ENCODE measurements at places on chromosomes 4 and X.

- DNase-seq: no peak
Measured at GRCh38 chr4:7004331-7004730, 38.8 kb upstream of the TADA2B start.

- DNase-seq: no peak
Measured at GRCh38 chrX:17719711-17720110, 17.6 kb upstream of the SCML1 start.

- no peak for DNase-seq
Measured at GRCh38 chr4:8509311-8509950, 68.9 kb downstream of the TRMT44 start.

- DNase-seq: no peak
Measured at GRCh38 chr4:114674080-114674479, 75.5 kb downstream of the UGT8 start.

DNA sequence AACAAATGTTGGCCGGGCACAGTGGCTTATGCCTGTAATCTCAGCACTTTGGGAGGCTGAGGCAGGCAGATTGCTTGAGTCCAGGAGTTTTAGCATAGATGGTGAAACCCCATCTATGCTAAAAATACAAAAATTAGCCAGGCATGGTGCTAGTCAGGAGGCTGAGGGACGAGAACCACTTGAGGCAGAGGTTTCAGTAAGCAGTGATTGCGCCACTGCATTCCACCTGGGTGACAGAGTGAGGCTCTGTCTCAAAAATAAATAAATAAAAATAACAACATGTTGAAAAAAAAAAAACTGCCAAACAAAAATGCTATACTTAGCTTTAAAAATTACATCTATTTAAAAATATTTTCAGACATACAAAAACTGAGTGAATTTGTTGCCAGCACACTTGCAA lies 374.2 kb upstream of the SMIM31 start:
- no peak for DNase-seq

GRCh38 chr4:78247536-78248285 lies 190.6 kb downstream of the FRAS1 start:
- DNase-seq: no peak

- DNase-seq: no peak
Measured at GRCh38 chrX:119181491-119181890, 53.9 kb upstream of the KIAA1210 start.

GRCh38 chr4:849478-850175 lies 23.7 kb upstream of the CPLX1 start:
- no peak for DNase-seq

GRCh38 chr4:184994010-184994622 lies 24.2 kb upstream of the HELT start:
- DNase-seq: no peak

DNA sequence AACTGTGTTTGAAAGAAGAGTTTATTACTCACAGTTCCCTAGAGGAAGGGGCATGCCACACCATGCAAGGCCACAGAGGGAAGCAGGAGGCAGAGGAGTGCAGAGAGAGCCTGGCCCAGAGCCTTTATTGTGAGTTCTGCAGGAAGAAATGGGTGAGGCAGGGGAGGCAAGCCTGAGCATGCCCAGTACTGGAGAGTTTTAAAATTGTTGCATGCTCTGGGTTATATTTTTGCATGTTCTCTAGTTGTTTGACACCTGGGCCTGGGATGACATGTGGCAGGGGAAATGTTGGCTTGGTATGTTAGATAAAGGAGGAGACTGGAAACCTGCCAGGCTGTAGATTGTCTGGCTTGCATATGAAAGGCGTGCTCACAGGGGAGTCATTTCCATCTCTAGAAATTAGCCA lies 19.7 kb upstream of the CRMP1 start:
- DNase-seq: no peak

- no peak for DNase-seq
Measured at GRCh38 chr4:53919535-53919934, 144.9 kb downstream of the CHIC2 start.

DNA sequence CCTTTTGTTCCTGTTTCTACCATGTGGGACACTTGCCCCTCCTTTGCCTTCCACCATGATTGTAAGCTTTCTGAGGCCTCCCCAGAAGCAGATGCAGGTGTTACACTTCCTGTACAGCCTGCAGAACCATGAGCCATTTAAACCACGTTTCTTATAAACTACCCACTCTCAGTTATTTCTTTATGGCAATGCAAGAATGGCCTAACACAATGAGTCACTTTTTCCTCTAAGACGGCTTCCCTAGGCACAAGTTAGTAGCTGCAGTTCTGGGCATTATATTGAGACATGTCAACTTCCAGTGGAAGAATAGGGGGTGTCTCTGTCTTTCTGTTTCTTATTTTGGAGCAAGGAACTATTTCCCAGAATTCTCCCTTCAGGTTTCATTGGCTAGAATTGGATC lies 32.9 kb upstream of the DIPK2B start:
- DNase-seq: no peak

DNA sequence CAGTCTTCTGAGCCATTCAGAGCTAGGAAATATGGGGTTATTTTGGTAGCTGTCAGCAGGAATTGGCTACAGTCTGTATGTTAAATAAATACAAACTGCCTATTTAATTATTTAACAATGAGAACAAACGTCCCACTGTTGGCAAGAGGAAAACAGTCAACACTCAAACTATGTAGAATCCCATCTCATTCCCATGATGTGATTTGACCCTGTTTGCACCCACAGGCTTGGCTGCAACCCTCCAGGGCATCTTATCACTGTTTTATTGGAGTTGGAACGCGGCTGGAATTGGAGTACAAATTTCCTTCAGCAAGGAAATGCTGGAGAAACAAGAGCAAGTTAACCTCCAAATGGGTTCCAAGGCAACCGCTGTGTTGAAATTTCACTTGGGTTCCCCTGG lies 124.0 kb downstream of the KIT start:
- DNase-seq: no peak

DNA sequence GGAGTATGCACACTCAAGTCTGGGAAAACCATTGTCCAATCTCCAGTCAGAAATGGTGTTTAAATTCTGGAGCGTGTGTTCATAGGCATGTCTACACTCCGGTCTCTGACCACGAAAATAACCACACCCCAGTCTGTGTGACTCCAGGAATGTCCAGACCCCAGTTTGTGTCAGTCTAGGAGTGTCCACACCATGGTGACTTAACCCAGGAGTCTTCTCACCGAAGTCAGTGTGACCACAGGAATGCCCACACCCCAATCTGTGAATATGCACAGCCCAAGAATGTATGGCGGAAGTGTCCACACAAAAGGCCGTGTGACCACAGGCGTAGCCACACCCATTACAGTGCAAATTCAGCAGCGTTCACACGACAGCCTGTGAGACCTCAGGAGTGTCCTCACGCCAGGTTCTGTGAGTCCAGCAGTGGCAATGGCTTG lies 11.4 kb downstream of the FTSJ1 start:
- DNase-seq: no peak

DNA sequence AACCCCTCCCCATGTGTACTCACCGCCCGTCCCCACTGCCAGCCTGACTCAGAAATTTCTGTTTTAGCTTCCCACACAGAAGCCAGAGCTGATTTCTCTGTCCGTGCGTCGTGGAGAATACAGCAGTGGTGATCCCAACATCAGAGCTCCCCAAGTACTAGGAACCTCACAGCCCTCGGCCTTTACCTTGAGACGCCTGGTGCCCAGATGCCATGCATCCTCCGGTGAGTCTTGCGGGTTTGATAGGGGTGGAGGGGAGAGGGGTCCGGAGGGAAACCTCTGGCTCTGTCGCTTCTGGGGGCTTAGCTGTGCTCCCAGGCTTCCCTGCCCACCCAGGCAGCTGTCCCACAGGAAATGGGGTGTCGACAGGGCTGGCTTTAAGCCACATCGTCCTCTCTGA lies 2.1 kb downstream of the LOC101059915 start:
- no peak for DNase-seq

DNA sequence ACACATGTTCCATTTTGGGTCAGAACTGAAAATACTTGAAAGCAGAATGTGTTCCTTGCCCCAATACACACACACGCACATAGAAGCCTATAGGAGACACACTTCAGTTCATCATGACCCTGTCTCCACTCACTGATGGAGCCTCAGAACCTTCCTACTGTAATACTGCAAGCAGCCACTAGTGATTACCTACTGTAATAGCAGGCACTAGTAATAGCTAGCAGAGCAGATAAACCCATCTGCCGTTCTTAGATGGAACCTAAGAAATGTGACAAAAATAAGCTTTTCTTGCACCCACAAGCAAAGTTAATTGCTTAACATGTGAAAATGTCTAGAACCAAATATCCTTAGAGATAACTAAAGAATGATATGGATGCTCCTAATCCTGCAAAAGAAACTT lies 13.6 kb downstream of the AMTN start:
- no peak for DNase-seq

DNA sequence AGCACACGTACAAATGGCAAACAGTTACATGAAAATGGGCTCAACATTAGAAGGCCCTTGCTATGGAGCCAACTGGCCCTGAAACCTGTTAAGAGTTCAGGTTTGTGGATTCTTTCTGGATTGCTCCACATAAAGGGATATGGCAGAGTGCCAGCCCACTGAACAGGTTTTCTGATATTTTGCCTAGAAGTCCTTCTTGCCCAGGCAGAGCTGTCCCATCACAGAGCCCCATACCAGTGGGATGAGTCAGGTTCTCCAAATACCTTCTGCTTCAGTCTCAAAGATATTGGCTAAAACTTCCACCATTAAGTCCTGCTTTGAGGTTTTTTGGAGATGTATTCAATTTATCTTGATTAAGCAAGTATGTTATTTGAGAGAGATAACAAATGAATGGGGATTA lies 146.8 kb upstream of the IL1RAPL2 start:
- DNase-seq: no peak
